ENCODE measurements at places on chromosomes 4 and X. TPM values are rescaled to one million over a fixed set of nuclear protein-coding genes. Genes with fewer than 3 reads are reported as not detected.

DNA sequence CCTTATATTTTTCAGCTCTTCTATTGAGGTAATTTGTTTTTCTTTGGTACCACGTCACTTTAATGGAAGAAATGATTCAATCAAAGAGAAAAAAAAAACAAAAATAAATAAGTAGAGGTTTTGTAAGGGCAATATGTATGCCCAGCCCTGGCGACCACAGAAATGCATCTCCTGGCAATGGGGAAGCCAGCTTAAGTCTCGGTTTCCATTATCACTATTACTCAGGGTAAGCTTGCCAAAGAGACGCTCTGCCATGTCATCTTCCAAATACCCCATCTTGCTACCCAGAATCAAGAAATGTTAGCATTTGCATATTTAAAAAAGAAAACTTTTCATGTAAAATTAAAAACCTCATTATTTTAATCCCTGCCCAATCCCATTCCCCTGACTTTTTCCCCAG lies 68.8 kb downstream of the FAM47C start:
- no peaks in the 10 kb centered on the region for H3K27me3 ChIP-seq
- no peak for DNase-seq
- H3K36me3 ChIP-seq: no peaks in the 10 kb centered on the region

GRCh38 chr4:104677116-104677515 lies 182.4 kb upstream of the CXXC4 start:
- H3K27ac ChIP-seq: no peak overlapping the region
- no peaks in the 10 kb centered on the region for H3K27me3 ChIP-seq
- no peaks in the 10 kb centered on the region for H3K4me1 ChIP-seq
- H3K36me3 ChIP-seq: no peaks in the 10 kb centered on the region
- no peak overlapping the region for H3K4me3 ChIP-seq
- no peak for DNase-seq

DNA sequence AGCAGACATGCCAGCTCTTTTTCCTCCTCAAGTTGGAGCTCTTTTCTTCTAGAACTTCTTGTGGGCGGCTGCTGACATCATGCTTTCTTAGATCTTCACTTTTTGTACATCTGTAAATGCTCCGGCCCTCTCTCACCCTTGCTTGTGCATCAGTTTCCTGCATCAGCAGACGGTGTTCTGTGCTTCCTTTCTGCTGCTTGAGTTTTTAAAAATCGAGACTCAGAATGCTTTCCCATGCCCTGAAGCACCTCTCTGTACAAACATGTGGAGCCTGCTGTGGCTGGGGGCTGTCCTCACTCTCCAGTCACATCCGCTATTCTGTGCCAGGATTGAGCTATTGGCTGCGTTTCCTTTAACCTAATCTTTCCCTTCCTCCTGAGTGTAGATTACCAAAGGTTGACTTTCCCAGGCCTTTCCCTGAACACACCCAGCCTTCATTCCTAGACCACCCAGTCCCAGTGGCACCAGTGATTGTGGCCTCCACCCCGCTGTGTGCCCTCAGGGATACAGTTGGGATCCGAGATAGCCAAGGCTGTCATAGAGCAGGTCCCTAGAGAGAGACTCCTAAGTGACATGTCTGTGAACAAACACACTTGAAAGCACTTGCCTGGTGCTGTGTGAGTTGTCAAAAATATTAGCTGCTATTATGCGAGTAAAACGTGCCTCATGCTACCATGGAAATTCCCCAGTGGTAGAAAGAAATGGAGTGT lies 41.9 kb downstream of the TNIP2 start:
- H3K36me3 ChIP-seq: peaks cover 2% of the 10 kb centered on the region
- no peak overlapping the region for H3K4me3 ChIP-seq
- H3K4me1 ChIP-seq: no peaks in the 10 kb centered on the region
- H3K27me3 ChIP-seq: no peaks in the 10 kb centered on the region
- no peak for DNase-seq
- no peak overlapping the region for H3K27ac ChIP-seq

DNA sequence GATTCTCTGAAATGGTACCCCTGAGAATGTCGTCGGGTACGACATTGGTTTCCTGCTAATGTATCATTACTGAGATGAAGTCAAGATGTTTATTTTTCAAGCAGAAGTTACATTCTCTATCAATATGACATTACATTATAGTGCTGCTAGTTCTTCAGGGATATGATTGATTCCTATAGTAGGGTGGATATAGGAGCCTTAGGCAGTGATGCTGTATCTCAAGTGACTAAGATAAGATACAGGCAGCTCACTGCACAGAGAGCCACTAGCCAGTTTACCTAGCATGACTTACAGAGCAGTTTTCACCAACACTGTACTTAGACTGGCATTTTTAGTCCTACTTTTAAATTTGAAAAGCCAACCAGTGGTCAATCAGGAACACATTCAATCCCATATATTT lies 154.9 kb downstream of the FANCB start:
- no peak for DNase-seq
- H3K27me3 ChIP-seq: no peaks in the 10 kb centered on the region
- no peak overlapping the region for H3K27ac ChIP-seq
- no peaks in the 10 kb centered on the region for H3K4me1 ChIP-seq
- no peak overlapping the region for H3K4me3 ChIP-seq
- no peaks in the 10 kb centered on the region for H3K36me3 ChIP-seq

DNA sequence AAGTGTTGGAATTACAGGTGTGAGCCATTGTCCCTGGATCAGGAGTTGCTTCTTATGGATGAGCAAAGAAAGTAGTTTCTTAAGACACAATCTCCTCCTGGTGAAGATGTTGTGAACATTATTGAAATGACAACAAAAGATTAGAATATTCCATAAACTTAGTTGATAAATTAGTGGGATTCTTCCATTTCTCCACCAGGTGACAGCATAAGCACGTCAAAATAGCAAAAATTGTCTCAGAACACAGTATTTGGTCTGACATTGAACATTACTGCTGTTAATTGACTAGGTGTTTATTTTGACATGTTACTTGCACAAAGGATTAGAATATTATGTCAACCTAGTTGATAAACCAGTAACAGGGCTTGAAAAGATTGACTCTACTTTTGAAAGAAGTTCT lies 21.6 kb downstream of the CLDN34 start:
- H3K4me3 ChIP-seq: no peak overlapping the region
- DNase-seq: no peak
- H3K36me3 ChIP-seq: no peaks in the 10 kb centered on the region
- no peaks in the 10 kb centered on the region for H3K27me3 ChIP-seq

Gene TSPAN6
- total RNA-seq: 9.5 TPM

Gene GLRA2
- total RNA-seq: not detected

Gene GAB3
- 12.8 TPM for total RNA-seq

Gene SHROOM2
- total RNA-seq: 2.5 TPM

Gene CSN1S1
- 2.1 TPM for total RNA-seq

Measured in aorta (tissue), 5 donors.